Keratinocyte (primary cell): ENCODE measurements at places on chromosomes 1 and 21. TPM values are rescaled to one million over a fixed set of nuclear protein-coding genes. Genes with fewer than 3 reads are reported as not detected.

GRCh38 chr1:225462714-225463574 is 35.1 kb upstream of the LBR start:
- peaks cover 34% of the 10 kb centered on the region for H3K4me1 ChIP-seq
- no peak overlapping the region for H3K27ac ChIP-seq
- no peak overlapping the region for H3K4me3 ChIP-seq
- DNase-seq, result no peak

- H3K36me3 ChIP-seq, result peaks cover 10% of the 10 kb centered on the region
- no peak within 1 kb of the TSS for H3K27ac ChIP-seq
- H3K27me3 ChIP-seq, result no peaks in the 10 kb centered on the region
- H3K4me1 ChIP-seq, result peaks cover 3% of the 10 kb centered on the region
- H3K4me3 ChIP-seq, result no peak within 1 kb of the TSS
Measured at GRCh38 chr1:151156515-151156819, at the start of gene TNFAIP8L2. TNFAIP8L2 (plus strand) TSS chr1:151156649; CDS start chr1:151158698, 2,049 bp downstream.

- DNase-seq, result no peak
- H3K36me3 ChIP-seq, result no peaks in the 10 kb centered on the region
- no peaks in the 10 kb centered on the region for H3K4me1 ChIP-seq
- H3K27ac ChIP-seq, result no peak overlapping the region
Measured at GRCh38 chr1:6109688-6110087, 64.0 kb downstream of the KCNAB2 start.

GRCh38 chr1:77303387-77303786 is 21.6 kb downstream of the AK5 start:
- H3K4me3 ChIP-seq, result no peak overlapping the region
- no peaks in the 10 kb centered on the region for H3K4me1 ChIP-seq
- H3K36me3 ChIP-seq, result no peaks in the 10 kb centered on the region
- no peak overlapping the region for H3K27ac ChIP-seq
- no peaks in the 10 kb centered on the region for H3K27me3 ChIP-seq
- no peak for DNase-seq

The LCA5L gene
- 0.74 to 0.96 TPM (median 0.94 TPM) in 3 replicates for polyA plus RNA-seq
